ENCODE measurements at places on chromosomes 7 and 10.

DNA sequence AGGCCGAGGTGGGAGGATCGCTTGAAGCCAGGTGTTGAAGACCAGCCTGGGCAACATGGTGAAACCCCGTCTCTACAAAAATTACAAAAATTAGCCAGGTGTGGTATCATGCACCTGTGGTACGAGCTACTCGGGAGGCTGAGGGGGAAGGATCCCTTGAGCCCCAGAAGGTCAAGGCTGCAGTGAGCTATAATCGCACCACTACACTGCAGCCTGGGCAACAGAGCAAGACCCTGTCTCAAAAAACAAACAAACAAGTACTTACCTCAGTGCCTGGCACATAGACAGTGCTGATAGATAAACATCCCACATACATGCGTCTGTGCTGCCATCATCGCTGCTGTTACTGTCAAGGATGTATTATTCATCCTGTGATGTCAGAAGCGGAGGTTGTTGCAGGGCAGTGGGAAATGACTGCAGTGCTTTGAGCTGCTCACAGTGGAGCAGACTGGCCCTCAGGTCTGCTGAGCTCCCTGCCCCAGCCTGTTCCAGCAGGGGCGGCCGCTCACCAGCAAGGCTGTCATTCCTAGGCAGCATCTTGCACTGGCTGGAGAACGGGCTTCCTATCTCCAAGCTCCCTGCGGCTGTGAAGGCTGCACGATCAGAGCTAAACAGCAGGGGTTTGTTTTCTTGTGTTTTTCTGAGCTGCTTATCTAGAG, 18.6 kb downstream of the FOXK1 start:
- DNase-seq, result no peak

DNA sequence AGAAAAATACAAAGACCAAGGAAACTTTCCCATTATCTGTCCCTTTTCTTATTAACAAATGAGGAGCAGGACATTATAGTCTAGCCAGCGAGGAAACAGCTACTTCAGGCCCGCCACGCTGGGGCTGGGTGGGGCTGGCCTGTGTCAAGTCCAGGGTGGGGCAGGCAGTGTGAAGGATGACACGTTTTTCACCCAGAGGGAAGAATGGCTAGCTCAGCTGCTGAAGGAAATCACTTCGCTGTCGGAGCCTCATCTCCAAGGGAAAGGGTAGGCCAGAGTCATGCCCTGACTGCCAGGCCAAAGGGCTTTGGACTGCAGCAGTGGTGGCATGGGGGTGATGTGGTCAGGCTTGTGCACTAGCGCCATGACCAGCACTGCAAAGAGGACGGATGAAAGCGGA, 24.4 kb downstream of the COL13A1 start:
- no peak for DNase-seq

GRCh38 chr10:118865998-118866693, 111.4 kb upstream of the CACUL1 start:
- no peak for DNase-seq

GRCh38 chr7:149334219-149334618, 72.2 kb downstream of the ZNF783 start:
- DNase-seq, result no peak

DNA sequence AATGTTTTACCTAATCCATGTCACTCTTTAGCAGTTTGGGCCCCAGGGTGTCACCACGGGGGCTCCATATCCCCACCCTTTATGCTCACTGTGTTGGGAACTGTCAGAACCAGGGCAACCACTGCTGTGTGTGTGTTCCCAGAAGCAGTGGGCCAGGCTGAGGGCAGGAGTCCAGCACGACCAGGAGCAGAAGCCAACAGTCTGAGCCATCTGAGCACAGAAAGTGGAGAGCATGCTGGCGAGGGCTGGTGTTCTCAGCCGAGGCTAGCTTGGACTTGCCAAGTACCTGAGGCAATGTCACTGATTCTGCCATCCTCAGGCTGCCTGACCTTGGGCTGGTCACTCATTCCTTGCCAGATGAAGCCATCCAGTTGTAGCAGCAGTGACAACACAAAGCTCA, 285.0 kb downstream of the BMPER start:
- DNase-seq, result no peak

DNA sequence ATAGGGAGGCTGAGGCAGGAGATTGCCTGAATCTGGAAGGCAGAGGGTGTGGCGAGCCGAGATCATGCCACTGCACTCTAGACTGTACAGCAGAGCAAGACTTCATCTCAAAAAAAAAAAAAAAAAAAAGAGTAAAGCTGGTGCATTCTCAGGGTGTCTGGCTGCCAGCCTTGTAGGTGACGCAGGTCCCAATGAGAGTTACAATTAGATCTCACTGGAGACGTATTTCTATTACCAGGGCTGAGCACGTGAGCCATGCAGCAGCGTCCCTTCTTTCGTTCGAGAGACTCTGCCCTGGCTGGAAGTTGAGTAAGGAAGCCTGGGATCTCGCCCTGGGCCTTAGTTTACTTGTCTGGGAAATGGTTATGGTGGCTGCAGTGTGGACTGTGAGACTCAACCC, 22.4 kb upstream of the ZMIZ1 start:
- no peak for DNase-seq

DNA sequence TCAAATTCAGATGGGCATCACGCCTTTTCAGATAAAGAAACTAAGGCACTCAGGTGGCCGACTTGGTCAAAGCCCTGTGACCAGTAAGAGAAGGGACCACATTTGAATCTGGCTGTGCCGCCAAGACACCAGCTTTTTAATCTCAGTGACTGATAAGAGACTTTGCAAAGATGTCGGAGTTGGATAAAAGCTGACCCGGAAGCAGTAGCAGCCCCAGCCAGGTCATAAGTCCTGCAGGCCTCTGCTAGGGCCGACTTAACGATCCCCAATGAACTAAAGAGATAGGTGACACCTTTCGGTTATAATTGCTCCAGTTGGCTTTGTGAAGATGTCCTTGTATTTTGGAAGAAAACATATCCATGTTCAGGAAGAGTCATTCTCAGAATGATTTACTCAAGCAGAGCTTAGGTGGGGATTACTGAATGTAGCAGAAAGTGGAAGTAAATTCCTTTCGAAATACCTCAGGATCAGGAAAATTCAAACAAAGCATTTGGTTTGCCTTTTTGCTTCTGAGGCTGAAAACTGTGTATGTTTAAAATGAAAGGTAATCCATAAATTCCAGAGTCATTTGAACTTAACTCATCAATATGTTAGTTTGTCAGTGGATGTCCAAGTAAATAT, 164.2 kb upstream of the PITRM1 start:
- DNase-seq, result no peak

GRCh38 chr10:94076325-94076841, 82.7 kb downstream of the PLCE1 start:
- no peak for DNase-seq

- no peak for DNase-seq
These were observed 52.9 kb downstream of the PFKFB3 start for GRCh38 chr10:6255548-6256061.

GRCh38 chr7:120785095-120785494, 72.8 kb downstream of the TSPAN12 start:
- DNase-seq, result no peak

DNA sequence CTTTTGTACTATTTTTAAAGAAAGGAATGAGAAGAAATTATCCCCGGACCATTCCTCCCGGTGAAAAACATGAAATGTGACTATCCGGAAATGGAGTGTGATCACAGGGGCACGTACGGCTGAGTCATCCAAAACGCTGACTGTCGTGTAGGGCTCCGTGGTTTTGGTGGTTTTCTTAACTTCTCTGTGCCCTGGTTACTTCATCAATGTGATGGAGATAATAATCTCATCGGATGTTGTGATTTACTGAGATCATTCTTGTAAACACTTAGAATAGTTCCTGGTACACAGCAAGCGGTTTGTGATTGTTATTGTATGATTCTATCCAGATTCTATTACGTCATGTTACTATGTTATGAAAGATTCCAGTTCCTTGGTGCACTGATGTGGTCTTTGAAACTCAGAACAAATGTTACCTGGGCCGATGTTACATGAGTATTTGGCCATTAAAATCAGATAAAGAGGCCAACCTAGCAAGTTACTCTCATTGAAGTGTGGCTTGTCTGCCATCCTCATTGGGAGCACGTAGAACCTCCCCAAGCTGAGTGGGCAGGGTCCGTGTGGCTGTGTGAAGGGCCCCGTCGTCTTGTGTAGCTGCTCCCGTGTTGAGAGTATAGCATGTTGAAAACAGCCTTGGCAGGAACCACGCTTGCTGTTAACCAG, 99.5 kb downstream of the CAMK1D start:
- peak; percentile 3 for DNase-seq

DNA sequence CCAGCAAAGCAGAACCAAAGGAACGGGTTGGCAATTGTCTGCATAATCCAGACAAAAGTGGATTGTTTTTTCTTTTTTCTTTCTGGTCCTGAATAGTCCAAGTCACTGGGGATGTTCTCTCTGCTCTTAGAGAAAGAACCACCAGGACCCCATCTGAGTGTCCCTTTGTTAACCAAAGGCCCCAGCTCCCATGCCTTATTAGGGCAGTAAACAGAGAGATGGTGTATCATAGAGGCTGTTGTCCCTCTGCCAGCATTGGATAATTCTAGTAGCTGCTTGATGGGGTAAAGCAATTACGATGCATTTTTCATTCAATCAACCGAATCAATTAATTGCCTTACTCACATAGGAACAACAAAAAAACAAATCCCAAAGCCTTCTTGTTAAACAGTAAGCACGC, 213.0 kb downstream of the BUB3 start:
- no peak for DNase-seq

DNA sequence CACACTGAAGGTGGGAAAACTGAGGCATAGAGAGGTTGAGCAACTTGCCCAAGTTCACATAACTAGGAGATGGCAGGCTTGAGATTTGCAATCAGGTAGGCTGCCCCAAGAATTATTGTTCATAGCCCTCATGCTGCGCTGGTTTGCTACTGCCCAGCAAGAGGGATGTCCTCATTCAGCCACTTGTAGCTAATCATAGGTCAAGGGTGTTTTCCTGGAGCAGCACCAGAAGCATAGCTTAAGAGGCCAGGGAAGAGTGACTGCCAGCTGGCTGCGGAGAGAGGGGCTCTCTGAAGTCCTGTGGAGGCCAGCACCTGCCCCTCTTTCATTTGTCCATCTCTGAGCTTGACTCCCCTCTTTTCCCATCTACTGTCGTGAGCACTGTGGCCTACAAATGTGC, 15.0 kb downstream of the CDHR3 start:
- DNase-seq, result no peak

DNA sequence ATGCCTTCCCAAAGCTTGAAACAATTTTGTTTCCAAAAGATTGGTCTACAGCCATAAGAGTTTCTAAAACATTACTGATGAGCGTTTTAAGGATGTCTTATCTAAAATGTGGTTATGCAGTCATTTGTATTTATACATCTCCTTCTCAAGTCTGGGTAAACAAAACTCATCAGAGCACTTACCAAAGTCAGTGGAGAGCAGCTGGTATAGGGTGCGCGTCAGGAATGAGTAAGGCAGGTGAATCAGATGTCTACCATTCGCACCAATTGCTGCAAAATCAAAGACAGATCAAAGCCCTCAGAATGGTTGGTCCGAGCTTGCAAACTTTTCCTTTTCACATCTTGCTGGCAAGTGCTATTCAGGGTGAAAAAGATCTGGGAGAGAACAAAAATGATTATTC, 65.6 kb upstream of the FAM171A1 start:
- no peak for DNase-seq

DNA sequence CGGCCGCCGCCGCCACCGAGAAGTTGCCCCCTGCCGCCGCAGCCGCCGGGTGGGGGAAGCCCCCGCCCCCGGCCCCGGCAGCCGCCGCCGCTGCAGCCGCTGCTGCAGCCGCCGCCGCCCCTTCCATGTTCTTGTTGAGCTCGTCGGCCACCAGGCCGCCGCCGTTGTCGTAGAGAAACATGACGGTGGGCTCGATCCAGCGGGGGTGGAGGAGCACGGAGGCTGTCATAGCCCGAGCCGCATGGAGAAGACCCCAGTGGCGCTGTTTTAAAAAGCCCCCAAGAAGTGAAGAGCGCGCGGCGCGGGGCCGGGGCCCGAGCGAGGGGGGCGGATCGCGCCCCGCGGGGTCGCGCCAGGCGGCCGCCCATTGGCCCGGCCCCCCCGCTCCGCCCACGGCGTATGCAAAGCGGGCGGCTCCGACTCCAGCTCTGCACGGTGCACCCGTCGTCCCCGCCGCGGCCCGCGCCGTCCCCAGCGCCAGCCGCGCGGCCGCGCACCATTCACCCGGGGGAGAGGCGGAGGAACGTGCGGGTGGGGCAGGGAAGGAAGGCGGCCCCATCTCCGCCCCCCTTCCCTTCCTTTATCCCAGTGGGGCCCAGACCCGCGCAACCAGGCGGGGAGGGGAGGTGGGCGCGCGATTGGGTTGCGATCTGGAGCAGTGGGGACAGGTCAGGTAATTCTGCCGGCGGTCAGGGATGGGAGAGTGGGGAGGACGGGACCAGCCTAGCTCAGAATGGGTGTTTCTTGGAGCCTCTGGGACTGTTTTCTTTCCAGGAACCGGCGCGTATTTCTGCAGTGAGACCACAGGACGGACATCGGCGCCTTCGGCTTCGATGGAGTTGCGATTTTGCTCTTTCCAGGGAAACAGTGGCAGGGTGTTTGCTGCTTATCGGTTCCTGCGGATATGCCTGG, at the start of gene HOXA13:
Gene HOXA13 (minus strand): TSS at position 243 of the 912 bp plus-strand sequence. CDS start 14 bp downstream, at position 229.
- DNase-seq, result no peak

DNA sequence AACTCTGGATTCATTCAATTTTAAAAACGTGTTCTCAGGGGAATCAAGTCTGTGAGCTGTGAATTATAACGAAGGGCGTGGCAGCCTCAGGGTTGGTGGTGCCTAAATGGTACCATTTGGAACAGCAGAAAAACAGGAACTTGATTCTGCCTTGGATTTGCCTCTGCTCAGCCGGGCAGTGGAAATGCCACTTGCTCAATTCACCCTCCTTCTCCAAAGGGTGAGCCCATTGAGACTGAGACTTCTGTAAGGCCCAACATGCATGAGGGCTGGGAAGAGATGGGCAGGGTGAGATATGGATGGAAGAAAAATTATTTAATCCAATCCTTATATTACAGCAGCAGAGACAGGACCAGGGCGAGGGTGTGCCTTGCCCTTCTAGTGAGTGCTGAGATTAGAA, 107.1 kb upstream of the HABP2 start:
- no peak for DNase-seq

DNA sequence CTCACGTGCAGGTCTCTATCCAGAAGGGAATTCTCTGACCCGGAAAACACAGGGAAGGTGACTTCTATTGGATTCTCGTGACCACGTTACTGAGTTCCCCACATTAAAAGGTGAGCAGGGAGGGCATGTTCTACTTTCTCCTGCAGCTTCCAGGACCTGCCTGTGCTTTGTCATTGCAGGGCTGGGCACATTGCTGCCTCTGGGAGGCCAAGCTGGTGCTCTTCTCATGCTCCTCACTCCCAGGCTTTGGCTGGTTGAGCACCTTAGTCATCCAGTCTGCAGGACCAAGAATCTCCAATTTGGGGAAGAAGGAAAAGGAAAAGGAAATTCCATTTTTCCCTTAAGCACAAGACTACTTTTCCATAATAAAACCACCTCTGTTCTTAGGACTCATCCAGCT, 86.5 kb upstream of the TMEM72 start:
- DNase-seq, result no peak

- no peak for DNase-seq
These were observed 123.6 kb upstream of the TMEM72 start for GRCh38 chr10:44787480-44788075.

DNA sequence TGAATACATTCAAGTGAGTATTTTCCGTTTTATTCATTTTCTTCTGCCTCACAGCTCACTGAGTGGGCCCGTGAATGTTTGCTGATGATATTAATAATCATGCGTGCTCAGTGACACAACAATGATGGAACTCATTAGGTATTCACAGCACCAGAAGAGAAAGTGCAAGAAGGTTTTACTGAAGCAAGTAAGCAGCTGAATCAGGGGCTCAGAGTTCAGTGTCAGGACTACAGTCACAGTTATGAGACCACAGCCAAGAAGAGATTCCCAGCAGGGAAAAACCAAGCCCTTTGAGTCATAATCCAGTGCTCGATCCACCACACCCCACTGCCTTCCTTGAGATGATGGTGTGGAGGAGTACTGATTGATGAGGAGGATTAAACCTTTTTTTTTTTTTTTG, 247.4 kb downstream of the KIAA1217 start:
- DNase-seq, result no peak

Measured in stimulated activated CD8-positive, alpha-beta memory T cell treated with anti-CD3 and anti-CD28 coated beads, Interleukin-15, amount 100 ng/mL, for 24 hours (primary cell).